ENCODE measurements at places on chromosomes 12 and 14. TPM values are rescaled to one million over a fixed set of nuclear protein-coding genes. Genes with fewer than 3 reads are reported as not detected.

The LRFN5 gene
- total RNA-seq, result not detected

The ZFP36L1 gene
- 304 TPM for total RNA-seq

The TDRD9 gene
- total RNA-seq, result not detected

The TRAF3 gene
- 32.1 TPM for total RNA-seq

- H3K36me3 ChIP-seq, result no peaks in the 10 kb centered on the region
- no peak overlapping the region for H3K4me3 ChIP-seq
- DNase-seq, result no peak
- no peaks in the 10 kb centered on the region for H3K4me1 ChIP-seq
- no peak overlapping the region for H3K27ac ChIP-seq
These were observed 115.6 kb upstream of the METAP2 start for GRCh38 chr12:95358111-95359083.

DNA sequence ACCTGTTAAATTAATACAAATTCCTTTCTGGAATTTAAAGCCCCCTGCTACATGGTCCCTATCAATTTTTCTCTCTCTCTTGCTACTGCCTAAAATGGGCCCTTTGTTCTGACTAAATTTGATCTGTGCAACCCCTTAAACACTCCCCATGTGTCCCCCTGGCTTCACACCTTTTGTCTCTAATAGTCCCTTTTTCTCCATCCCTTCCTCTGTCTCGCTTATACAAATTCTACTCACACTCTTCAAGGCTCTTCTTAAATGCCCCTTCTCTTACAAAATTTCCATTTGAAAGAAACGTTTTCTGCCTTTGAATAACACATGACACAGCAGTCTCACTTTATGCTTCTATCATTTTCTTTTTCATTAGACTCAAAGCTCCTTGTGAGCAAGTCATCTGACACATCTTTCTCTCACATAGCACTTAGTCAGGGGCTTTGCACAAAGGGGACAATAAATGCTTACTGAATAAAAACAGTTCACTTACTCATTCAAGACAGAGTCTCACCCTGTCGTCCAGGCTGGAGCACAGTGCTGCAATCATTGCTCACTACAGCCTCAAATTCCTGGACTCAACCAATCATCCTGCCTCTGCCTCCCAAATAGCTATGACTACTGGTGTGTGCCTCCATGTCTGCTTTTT lies 41.5 kb upstream of the NR2C1 start:
- H3K4me1 ChIP-seq, result peaks cover 9% of the 10 kb centered on the region
- DNase-seq, result no peak
- H3K27ac ChIP-seq, result no peak overlapping the region
- no peak overlapping the region for H3K4me3 ChIP-seq
- peaks cover 11% of the 10 kb centered on the region for H3K36me3 ChIP-seq

DNA sequence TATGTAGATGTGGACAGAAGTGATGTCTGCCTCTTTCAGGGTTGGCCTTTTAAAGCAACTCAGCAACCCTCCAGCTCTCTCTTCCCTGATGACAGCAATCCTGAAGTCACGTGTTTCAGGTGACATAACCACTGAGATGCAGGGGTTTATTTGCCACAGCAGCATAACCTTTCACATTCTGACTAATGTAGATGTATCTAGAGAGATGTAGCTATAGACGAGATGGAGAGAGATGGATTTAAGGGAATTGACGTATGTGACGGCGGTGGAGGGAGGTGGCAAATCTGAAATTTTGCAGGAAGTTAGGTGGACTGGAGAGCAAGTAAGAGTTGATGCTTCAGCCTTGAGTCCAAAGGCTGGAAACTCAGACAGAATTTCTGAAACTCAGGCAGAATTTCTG lies 126.0 kb downstream of the ZFP36L1 start:
- no peak overlapping the region for H3K4me3 ChIP-seq
- no peak for DNase-seq
- H3K36me3 ChIP-seq, result no peaks in the 10 kb centered on the region
- H3K4me1 ChIP-seq, result peaks cover 34% of the 10 kb centered on the region
- no peak overlapping the region for H3K27ac ChIP-seq

DNA sequence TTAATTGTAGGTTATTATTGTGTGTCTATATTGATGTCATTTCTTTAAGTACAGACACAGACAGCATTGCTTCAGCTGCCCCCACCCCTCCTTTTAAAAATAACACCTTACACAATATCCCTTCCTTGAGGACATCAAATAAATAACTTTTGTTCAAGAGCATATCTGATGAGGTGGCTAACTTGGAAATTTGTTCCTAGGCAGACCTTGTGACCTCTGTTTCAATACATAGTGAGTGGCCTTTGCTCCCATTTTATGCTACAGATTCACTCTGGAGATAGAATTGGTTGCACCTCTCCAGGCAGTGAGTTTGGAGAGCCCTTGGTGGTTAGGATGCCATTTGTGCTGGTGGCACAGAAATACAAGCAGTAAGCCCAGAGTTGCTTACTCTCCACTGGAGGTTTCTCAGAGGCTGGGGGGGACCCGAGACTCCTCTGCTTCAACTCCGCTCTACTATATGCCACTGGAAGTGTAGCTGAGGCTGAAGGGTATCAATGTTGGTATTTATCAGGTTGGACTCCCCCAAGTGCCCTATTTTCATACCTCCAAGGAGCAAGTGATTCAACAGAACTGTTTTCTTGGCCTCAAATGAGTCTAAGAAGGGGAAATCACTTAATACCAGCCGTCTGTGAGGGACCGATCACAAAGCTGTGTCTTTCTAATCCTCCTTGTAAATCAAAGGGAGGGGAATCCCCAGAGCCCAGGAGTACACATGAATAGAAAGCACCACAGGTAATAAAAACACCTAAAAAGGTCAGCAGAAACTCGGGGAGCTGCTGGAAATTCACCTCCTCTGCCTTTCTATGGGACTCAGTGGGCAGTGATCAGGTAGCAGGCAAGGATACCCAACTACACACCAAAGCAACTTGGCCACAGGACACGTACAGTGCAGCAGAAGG lies 463.1 kb downstream of the RAD51B start:
- H3K27ac ChIP-seq, result no peak overlapping the region
- no peak for DNase-seq
- no peak overlapping the region for H3K4me3 ChIP-seq
- H3K27me3 ChIP-seq, result no peaks in the 10 kb centered on the region
- peaks cover 14% of the 10 kb centered on the region for H3K4me1 ChIP-seq

GRCh38 chr12:112001576-112001975 lies 11.4 kb downstream of the TMEM116 start:
- H3K27ac ChIP-seq, result no peak overlapping the region
- H3K4me3 ChIP-seq, result no peak overlapping the region
- H3K36me3 ChIP-seq, result no peaks in the 10 kb centered on the region
- H3K27me3 ChIP-seq, result no peaks in the 10 kb centered on the region
- DNase-seq, result no peak
- peaks cover 11% of the 10 kb centered on the region for H3K4me1 ChIP-seq

GRCh38 chr14:93496856-93497741 lies 66.4 kb downstream of the UNC79 start:
- H3K27me3 ChIP-seq, result no peaks in the 10 kb centered on the region
- no peak overlapping the region for H3K4me3 ChIP-seq
- H3K36me3 ChIP-seq, result no peaks in the 10 kb centered on the region
- H3K27ac ChIP-seq, result no peak overlapping the region

GRCh38 chr14:53924753-53925152 lies 31.9 kb downstream of the BMP4 start:
- no peaks in the 10 kb centered on the region for H3K36me3 ChIP-seq
- no peak overlapping the region for H3K27ac ChIP-seq
- no peaks in the 10 kb centered on the region for H3K27me3 ChIP-seq

DNA sequence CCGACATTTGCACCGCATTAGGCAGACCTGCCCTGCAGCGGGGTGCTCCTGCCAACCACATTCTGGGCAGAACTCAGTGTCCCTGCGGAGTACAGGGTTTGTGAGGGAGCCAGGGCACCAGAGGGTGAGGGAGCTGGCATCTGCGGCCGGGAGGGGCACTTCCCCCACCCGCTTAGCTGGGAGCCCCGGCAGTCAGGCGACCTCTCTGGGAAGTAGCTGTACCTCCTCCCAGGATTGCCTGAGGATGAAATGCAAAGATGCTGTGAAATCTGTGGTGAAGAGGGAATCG lies 58.6 kb downstream of the ANKRD9 start:
- H3K27ac ChIP-seq, result no peak overlapping the region
- H3K4me1 ChIP-seq, result no peaks in the 10 kb centered on the region
- no peaks in the 10 kb centered on the region for H3K36me3 ChIP-seq
- no peak for DNase-seq

- no peaks in the 10 kb centered on the region for H3K27me3 ChIP-seq
- peak overlapping the region; percentile 93 for H3K27ac ChIP-seq
- peak; percentile 83 for DNase-seq
- peak overlapping the region; percentile 70 for H3K4me3 ChIP-seq
- no peaks in the 10 kb centered on the region for H3K36me3 ChIP-seq
These were observed 838 bp upstream of the ERBB3 start for GRCh38 chr12:56078931-56079722.

DNA sequence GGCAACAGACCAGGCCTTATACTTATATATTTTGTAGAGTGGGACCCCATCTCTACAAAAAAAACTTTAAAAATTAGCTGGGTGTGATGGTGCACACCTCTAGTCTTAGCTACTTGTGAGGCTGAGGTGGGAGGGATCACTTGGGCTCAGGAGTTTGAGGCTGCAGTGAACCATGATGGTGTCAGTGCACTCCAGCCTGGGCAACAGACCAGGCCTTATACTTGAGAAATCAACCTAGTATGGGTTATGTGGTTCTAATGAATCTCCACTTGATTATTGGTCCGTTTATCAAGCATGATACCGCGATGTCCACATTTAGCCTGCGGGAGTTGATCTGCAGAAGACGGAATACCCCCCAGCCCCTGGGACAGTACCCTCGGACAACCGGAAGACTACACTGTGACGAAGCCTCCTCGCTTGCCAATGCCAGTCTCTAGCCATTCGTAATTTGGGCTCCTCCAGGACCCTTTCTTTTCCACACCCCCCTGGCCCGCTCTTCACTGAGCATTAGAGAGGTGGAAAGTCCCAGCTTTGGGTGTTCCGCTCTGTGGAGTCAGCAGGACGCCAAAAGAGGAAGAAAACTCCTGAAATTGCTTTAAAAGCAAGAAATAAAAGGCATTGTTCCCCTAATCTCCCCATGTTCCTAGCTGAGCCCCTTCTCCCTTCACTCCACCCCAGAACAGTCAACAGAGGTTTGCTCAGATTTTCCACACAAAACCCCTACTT lies 19.4 kb downstream of the LTBP2 start:
- no peak for DNase-seq
- no peak overlapping the region for H3K4me3 ChIP-seq
- no peaks in the 10 kb centered on the region for H3K36me3 ChIP-seq
- no peaks in the 10 kb centered on the region for H3K4me1 ChIP-seq
- no peak overlapping the region for H3K27ac ChIP-seq
- no peaks in the 10 kb centered on the region for H3K27me3 ChIP-seq

- no peak for DNase-seq
- no peaks in the 10 kb centered on the region for H3K4me1 ChIP-seq
- H3K4me3 ChIP-seq, result no peak overlapping the region
- H3K27me3 ChIP-seq, result no peaks in the 10 kb centered on the region
These were observed 274.5 kb upstream of the SOX5 start for GRCh38 chr12:24223926-24224325.

- H3K27me3 ChIP-seq, result no peaks in the 10 kb centered on the region
- no peak overlapping the region for H3K4me3 ChIP-seq
- DNase-seq, result no peak
- H3K36me3 ChIP-seq, result no peaks in the 10 kb centered on the region
These were observed 23.7 kb upstream of the OSBPL8 start for GRCh38 chr12:76583301-76583700.

Measured in HCT116 (cell line).